ENCODE measurements at places on chromosomes 16 and 17.
A peak's percentile ranks its signal among the peaks of the same experiment; 100 is the strongest.

GRCh38 chr16:57500578-57501111, 14.4 kb upstream of the DOK4 start:
- DNase-seq: no peak

DNA sequence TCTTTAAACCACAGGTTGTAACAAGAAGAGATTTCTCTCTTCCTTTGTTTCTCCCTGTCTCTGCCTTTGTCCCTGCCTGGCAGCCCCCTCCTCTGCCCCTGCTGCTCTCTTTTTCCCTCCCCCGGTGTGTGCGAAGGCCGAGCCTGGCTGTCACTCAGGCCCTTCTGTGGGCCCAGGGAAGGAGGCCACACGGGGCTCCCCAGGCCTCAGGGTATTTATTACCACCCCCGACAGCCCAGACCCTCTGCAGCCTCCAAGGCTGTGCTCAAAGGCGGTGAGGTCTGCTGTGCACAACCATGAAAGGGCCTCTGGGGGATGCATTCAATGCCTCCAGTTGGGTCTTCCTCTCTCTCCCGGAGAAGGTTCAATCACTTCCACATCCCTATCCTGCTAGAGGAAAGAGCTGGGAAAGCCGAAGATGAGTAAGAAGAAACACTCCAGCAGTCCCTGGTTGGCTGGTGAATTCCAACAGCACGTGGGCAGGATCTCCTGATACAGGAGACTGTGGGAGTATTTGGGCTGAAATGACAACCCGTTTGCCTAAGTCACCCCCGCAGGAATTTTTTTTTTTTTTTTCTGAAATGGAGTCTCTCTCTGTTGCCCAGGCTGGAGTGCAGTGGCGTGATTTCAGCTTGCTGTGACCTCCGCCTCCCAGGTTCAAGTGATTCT, 34.2 kb downstream of the ZNF423 start:
- no peak for DNase-seq

DNA sequence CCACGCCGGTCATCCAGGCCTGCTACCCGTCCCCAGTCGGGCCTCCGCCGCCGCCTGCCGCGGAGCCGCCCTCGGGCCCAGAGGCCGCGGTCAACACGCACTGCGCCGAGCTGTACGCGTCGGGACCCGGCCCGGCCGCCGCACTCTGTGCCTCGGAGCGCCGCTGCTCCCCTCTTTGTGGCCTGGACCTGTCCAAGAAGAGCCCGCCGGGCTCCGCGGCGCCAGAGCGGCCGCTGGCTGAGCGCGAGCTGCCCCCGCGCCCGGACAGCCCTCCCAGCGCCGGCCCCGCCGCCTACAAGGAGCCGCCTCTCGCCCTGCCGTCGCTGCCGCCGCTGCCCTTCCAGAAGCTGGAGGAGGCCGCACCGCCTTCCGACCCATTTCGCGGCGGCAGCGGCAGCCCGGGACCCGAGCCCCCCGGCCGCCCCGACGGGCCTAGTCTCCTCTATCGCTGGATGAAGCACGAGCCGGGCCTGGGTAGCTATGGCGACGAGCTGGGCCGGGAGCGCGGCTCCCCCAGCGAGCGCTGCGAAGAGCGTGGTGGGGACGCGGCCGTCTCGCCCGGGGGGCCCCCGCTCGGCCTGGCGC, 2.4 kb downstream of the HIC1 start:
- DNase-seq: no peak

- no peak for DNase-seq
Observed at GRCh38 chr17:8333281-8333680, 6.4 kb upstream of the ODF4 start.

GRCh38 chr16:14640538-14640937, 7.8 kb downstream of the BFAR start:
- DNase-seq: no peak

GRCh38 chr16:30186782-30187555, 3.6 kb downstream of the CORO1A start:
- DNase-seq: peak; percentile 82

- peak; percentile 74 for DNase-seq
Observed at GRCh38 chr17:64505340-64506200, 519 bp downstream of the DDX5 start.

Measured in stimulated activated CD4-positive, alpha-beta T cell treated with anti-CD3 and anti-CD28 coated beads, Interleukin-4, amount 100 ng/mL, for 4 hours (primary cell).